ENCODE measurements at places on chromosomes 3 and 15.

- no peak for DNase-seq
Measured at GRCh38 chr15:32669896-32670611, 28.5 kb downstream of the SCG5 start.

GRCh38 chr15:92971713-92972112 is 71.6 kb downstream of the CHD2 start:
- DNase-seq, result no peak

DNA sequence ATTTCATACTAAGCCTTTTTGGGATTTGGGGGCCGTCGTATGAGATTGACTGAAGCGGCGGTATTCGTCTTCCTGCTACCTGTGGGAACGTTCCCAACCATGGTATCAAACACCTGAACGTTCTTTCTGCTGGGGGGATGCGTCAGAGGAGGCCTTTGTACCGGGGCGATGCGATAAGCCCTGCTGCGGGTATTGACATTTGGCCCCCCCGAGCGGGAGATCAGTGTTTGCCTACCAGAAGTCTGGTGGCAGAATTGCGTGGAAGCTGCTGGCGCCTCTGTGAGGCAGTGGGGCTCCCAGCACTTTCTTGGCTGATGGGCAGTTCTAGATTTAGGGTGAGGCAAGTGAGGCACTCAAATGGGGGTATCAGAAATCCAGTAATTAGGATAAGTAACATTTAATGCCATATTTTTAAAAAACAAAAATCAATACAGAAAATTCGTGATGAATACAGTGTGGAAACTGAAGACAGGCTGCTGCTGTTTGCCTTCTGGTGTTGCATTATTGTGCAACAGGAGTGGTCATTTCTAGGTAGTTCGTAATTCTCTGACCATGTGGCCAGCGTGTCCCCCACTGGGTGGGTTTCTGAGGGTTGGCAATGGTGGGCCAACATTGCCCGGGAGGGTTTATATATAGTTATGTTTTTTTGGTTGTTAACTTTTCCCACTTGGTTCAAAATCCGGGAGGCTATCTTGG is 12.7 kb downstream of the TRPM1 start:
- DNase-seq, result no peak

DNA sequence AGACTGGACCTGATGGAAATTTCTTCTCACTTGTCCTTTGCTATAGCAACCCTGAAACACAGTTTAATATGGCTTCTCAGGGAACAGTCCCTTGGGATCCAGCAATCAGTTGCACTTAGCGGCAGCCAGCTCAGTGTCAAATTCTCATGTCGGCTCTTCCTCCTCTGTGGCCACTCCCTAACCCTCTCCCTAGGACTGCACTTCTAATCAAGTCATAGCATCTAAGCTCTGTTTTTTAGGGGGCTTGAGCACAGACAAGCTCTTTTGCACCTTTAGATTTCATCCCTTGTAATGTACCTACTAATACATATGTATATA is 250.5 kb upstream of the TLE3 start:
- no peak for DNase-seq

DNA sequence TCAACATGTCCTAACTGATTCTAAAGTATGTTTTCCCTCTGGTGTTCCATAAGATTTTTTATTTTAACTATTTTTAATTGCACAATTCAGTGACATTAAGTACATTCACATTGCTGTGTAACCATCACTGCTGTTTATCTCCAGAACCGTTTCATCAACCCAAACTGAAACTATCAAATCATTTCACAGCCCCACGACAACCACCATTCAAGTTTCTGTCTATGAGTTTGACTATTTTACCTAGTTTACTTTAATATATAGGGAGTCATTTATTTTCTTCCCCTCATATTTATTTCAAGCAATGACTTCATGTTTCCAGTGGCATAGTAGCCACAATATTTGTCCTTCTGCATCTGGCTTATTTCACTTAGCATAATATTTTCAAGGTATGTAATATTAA is 8.4 kb downstream of the RTP1 start:
- no peak for DNase-seq

DNA sequence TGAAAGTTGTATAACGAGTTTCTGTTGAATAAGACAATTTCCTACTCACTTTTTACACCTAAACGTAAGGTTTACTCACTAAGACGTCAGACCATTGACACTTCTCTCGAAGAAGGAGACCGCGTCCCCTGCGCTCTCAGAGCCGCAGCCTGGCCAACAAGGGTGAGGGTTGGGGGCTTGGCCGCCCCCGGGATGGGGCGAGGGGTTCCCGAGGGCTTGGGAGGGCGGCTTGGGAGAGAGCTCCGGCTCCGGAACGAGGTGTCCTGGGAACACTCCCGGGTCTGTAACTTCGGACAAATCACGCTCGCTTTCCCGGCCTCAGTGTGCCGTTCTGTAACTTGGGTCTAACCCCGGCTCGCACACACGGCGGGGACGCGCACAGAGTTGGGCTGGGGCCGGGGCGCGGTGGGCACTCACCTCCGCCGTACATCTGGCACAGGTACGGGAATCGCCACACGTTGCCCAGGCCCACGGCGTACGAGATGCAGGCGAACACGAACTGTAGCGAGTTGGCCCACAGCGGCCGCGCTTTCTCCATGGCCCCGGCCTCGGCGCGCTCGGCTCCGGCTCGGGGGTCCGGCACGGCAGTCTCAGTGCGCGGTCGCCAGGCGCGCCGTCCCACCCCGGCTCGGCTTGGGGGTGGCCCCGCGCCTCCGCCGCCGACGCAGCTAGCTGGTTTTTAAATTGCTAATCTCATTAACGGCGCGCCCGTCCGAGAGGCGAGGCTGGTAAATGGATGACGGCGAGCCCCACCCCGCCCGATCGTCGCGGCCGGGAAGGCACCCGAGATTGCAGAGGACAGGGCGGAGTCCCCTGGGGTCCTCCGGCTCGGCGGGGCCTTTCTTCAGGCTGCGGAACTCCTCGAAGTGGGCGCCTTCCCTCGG is at the start of gene SLC6A20:
Gene SLC6A20, minus strand, starts transcription at position 655 of the 884 bp plus-strand sequence. Its CDS starts 117 bp downstream, at position 538.
- peak; percentile 18 for DNase-seq

- no peak for DNase-seq
Measured at GRCh38 chr15:68885070-68885469, 45.3 kb upstream of the SPESP1 start.

DNA sequence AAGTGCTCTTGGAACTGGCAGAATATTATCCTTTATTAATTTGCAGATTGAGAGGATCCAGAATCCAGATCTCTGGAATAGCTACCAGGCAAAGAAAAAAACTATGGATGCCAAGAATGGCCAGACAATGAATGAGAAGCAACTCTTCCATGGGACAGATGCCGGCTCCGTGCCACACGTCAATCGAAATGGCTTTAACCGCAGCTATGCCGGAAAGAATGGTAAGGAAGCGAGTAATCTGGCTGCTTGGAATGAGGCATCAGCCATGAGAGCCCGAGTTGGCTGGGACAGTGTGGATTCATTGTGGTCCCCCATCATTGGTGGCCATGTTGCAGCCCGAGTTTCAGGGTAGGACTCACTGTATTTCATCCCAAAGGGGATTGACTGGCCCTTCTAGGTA is 47.1 kb downstream of the PARP14 start:
- no peak for DNase-seq

GRCh38 chr3:47108546-47108945 is 55.4 kb downstream of the SETD2 start:
- peak; percentile 54 for DNase-seq

DNA sequence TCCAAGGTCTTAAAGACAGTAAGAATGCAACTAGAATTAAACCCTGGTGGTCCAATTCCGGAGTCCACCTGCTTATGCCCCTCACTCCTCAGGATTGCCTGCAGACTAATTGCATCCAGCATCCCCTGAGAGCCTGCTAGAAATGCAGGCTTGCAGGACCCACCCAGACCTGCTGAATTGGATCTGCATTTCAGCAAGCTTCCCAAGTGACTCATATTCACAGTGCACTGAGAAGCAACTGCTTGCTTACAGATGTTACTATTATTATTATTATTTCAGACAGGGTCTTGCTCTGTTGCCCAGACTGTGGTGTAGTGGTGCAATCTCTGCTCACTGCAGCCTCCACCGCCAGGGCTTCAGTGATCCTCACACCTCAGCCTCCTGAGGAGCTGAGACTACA is 83.5 kb upstream of the VGLL4 start:
- no peak for DNase-seq

GRCh38 chr15:84821501-84822021 is 4.4 kb downstream of the ALPK3 start:
- DNase-seq, result no peak

DNA sequence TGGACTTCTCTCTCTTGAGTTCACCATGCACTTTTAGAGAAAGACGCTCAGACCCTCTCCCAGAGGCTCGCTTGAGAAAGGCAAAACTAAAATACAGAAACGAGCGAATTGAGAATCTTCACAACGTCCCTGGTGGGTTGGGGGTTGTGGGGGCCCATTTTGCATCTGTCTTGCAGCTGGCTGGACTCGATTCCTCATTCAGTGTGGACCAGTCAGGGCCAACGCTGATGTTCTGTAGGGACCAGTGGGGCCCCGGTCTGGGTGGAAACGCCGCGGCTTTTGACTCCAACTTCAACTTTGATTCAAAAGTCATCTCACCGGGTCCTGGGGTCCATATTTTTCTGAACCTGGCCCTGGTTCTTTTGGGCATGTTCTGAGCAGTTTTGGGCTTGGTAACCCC is 68.1 kb downstream of the SLC6A6 start:
- DNase-seq, result no peak

GRCh38 chr3:30657914-30658313 is 51.5 kb downstream of the TGFBR2 start:
- DNase-seq, result no peak

DNA sequence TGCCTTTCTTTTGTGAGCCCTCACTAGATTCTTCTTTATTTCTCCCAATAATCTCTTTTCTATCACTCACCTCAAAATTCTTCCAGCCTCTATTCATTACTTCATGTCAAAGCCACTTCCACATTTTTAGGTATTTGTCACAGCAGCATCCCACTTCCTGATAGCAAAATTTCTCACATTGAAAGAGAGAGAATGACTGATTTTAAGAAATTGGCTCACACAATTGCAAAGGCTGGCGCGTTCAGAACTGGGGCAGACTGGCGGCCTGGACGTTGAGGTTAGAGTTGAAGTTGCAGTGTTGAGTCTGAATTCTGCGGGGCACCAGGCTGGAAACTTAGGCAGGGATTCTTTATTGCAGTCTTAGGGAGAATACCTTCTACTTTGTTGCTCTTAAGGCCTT is 117.9 kb downstream of the LRRC28 start:
- DNase-seq, result no peak

DNA sequence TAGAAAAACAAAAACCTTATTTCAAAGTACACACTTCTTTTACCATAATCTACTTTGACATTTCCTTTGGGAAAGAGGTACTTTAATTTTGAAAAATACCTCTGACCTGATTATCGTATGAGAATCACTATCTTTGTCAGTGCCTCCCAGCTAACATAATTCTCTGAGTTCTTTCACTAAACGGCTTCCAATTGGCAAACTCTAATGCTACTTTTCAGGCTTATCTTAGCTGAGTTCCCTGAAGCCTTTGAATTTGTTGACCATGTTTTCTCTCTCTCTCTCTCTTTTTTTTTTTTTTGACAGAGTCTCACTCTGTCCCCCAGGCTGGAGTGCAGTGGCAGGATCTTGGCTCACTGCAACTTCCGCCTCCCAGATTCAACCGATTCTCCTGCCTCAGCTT is 312.8 kb downstream of the ZPLD1 start:
- DNase-seq, result no peak

DNA sequence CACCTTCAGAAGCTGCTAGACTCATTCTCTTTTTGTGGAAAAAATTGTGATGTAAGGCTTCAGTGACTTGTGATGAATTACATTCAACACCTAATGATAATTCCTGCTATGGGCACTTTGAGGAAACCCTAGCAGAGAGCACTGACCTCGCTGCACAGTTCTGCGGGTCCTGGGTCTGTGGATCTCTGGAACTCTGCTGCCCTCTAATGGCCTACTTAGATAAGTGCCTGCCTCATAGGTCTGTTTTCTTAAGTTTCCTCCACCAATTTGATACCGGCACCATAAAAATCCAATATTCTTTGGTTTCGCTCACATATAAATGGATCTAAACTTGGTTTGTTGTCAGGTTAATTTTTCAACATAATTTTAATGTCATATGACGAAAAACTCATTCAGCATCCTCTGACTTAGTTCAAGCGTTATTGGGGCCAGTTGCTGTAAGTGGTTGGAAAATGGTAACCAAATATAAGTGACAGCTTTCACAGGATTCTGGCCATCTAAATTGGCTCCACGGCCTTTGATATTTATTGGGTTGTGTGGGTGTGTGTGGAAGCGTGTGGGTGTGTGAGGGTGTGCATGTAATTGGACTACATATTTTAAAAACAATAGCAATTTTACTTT is 10.4 kb downstream of the SLITRK3 start:
- peak; percentile 68 for DNase-seq

GRCh38 chr3:13113346-13114330 is 40.4 kb upstream of the IQSEC1 start:
- DNase-seq, result no peak

GRCh38 chr3:73743551-73743950 is 118.8 kb upstream of the PDZRN3 start:
- DNase-seq, result no peak

- DNase-seq, result no peak
Measured at GRCh38 chr15:41334293-41335120, 1.8 kb downstream of the NUSAP1 start.

GRCh38 chr15:48427960-48428547 is 96.8 kb downstream of the DUT start:
- DNase-seq, result no peak

DNA sequence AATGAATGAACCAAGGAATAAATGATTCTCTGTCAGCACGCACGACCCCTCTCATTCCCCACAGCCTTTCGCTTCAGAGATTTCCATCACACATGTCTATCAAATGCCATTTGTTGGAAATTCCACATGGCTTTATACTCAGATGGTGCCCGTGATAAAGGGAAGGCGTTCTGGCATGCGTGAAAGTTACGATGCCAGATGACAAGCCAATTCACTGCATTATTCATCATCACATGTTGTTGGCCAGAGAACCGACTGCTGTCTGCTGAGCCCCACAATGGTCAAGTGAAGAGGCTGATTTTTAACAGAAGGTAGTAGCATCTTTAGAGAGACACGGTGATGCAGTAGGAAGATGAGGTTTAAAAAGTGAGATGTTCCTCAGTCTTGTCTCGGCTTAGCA is 74.1 kb upstream of the FRMD4B start:
- DNase-seq, result no peak

GRCh38 chr3:99648101-99648500 is 9.7 kb downstream of the COL8A1 start:
- no peak for DNase-seq

DNA sequence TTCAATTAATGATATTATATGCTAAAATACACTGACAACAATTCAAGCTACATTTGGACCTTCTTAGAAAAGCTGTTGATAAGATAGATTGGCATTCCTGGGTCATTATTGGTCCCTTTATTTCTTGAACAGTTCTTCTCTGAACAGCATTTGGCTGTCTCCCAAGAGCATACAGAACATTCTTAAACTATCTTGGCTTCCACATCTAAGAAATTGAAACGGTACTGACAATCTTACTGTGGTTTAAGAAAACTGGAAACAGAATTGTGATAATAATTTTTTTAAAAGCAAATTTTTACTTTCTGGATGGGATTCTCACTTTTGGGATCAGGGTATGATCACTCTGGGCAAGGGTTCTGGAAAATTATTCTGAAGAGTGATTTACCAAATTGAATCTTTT is 161.7 kb upstream of the ZNF385D start:
- DNase-seq, result no peak

Data from NT2/D1 (cell line).